ENCODE measurements at places on chromosomes 7 and 10.

- no peak for DNase-seq
These were observed 129.2 kb downstream of the KCND2 start for GRCh38 chr7:120402079-120402767.

DNA sequence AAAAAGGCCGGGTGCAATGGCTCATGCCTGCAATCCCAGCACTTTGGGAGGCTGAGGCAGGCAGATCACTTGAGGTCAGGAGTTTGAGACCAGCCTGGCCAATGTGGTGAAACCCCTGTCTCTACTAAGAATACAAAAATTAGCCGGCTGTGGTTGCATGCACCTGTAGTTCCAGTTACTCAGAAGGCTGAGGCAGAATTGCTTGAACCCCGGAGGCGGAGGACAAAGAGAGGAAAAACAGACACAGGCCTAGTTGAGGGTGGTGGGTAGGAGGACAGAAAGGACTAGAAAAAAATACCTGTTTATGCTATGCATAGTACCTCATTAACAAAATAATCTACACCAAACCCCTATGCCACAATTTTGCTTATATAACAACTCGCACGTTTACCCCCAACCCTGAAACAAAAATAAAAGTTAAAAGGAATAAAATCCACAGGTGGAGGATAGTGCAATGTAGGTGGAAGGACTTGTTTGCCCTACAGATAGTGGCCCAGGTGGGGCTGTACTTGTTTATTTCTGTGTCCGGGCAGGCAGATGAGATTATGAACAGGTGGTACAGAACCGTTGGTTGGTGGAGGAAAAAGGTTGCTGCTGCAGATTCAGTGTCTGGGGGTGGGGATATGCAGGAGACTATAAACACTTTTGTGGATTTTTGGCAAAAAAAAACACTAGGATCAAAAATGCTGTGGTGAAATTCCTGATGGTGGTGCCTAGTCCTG is 5.1 kb downstream of the ZNF680 start:
- DNase-seq: no peak

- DNase-seq: peak; percentile 48
These were observed 151.2 kb upstream of the GPR26 start for GRCh38 chr10:123514996-123515395.

- DNase-seq: no peak
These were observed 665 bp upstream of the SRRT start for GRCh38 chr7:100874300-100874576.

- no peak for DNase-seq
These were observed 899.3 kb downstream of the SORCS3 start for GRCh38 chr10:105540381-105540780.

- no peak for DNase-seq
These were observed 94.7 kb upstream of the FERD3L start for GRCh38 chr7:19239951-19240350.

GRCh38 chr10:101358706-101359300 is 4.8 kb downstream of the BTRC start:
- DNase-seq: no peak

DNA sequence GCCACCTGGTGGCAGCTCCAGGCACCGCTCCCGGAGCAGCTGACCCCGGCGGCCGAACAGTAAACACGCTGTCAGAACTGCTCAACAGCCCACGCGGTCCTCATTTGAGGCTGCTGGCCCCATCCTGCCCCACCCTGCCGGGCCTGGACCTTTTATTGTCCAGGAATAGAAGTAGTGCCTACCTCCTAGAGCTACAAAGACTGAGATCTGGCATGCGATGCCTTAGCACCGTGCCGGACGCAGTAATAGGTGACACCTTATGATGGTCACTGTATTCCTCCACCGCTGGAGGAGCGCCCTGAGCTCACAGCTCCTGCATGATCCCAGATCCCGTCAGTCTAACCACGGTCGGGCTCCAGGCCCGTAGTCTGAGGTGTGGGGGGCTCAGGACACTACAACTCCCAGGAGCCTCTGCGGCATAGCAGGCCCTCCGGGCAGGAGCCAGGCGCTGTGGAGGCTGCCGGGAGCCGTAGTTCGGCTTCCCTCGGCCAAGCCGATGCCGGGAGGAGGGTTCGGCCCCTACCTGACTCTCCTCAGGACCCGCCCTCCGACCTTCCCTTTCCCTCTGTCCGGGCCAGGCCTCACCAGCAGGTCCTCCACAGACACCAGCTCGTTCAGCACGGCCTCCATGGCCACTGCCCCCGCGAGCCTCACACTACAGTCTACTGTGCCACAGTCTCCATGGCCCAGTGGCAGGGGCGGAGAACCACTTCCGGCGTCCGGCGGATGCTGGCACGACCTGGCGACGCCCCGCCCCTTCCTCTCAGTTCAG is at the start of gene FIS1:
Gene FIS1, minus strand, starts transcription at position 707 of the 772 bp plus-strand sequence. Its CDS starts 77 bp downstream, at position 630.
- peak; percentile 93 for DNase-seq

DNA sequence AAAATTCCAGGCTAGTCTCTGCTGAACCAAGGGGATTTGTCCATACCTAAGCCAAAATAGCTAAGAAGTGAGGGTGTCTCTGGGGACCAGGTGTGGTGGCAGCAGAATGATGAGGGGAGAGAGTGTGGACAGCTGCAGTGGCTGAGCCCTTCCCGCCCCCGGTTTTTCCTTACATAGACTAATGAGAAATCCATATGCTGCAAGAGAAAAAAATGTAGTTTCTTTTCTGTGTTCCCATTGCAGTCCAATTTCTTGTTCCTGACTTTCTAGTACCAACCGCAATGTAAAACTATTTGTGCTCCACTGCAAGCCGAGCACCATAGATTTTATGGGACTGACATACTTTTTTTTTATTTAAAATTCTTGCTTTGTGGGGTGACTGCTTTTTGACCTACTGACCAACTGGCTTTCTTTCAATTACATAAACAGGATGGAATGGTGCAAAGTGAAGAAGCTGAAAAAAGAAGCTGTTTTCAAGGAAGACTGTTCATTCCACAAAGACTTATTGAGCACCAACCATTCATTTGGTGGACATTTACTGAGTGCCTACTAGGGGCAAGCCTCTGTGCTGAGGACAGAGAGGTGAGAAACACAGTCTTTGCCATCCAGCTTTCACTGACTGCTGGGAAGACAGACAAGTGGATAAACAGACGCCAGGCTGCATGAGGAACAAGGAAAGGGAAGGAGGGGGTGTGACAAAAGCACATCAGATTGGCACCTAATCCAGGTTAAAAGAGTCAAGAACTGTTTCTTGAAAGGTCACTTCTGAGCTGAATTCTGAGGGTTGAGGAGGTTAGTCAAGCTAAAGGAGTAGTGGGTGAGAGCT is 9.8 kb downstream of the CEP41 start:
- DNase-seq: no peak

DNA sequence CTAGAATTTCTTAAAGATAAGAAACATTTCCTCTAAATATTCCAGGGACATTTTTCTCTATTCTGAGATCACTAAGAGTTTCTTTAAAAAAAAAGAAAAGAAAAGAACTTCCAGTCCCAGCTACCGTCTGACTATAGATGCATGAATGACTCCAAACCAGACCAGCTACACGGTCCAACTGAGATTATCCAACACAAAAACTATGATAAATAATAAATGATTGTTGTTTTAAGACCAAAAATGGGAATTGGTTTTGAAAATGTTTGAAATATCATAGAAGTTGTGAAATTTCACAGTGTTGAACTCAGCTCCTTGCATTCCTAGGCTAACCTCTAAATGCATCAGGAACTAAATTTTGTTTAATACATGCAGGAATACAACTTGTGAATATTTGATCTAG is 1619.6 kb upstream of the LRRTM3 start:
- no peak for DNase-seq

- no peak for DNase-seq
These were observed 30.3 kb downstream of the SKIDA1 start for GRCh38 chr10:21495002-21495751.

DNA sequence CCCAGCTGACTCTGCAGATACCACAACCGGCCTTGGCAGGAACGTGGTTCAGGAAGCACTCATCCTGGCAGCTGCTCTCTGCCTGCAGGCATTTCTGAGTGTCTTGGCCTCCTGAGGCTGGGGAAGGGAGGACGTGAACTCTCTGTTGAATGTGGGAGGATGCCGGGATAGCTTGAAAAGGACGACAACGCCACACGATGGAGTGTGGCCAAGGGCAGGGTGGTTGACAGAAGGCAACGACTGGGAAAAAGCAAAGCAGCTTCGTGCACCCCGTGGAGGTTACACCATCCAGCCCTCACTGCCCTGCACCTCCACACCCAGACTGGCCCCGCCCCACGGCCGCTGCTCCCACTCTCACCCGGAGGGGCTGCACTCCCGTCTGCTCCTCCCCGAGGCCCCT is 466.1 kb upstream of the FOXK1 start:
- DNase-seq: peak; percentile 46

GRCh38 chr7:106717254-106717954 is 56.4 kb upstream of the CCDC71L start:
- DNase-seq: no peak

Measured in tibial artery (tissue), 4 donors.